ENCODE measurements at places on chromosomes 7 and 10.

GRCh38 chr7:45384499-45384898, 189.7 kb upstream of the ADCY1 start:
- H3K36me3 ChIP-seq: no peaks in the 10 kb centered on the region
- no peak for DNase-seq
- H3K4me1 ChIP-seq: no peaks in the 10 kb centered on the region
- H3K27me3 ChIP-seq: peaks cover 6% of the 10 kb centered on the region

GRCh38 chr10:75612904-75613684, 181.7 kb downstream of the LRMDA start:
- no peak overlapping the region for H3K27ac ChIP-seq
- no peaks in the 10 kb centered on the region for H3K4me1 ChIP-seq

DNA sequence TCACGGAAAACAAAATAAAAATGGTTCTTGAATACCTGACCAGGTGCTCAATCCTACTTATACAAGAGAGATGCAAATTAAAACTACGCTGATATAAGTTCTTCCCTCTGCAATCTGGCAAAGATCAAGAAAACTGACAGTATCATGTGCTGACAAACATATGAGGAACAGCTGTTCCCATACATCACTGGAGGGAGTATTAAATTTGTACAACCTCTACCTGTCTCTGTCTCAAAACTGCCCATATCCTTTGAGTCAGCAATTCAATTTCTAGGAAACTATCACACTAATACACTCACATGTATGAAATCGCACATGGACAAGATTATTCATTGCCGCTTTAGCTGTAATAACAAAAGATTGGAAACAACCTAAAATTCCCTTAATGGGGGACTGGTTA, 11.0 kb upstream of the IL6 start:
- no peak overlapping the region for H3K4me3 ChIP-seq
- H3K36me3 ChIP-seq: no peaks in the 10 kb centered on the region
- no peak overlapping the region for H3K27ac ChIP-seq
- H3K27me3 ChIP-seq: peaks cover 9% of the 10 kb centered on the region

GRCh38 chr7:140398821-140399220, 491 bp upstream of the SLC37A3 start:
- no peaks in the 10 kb centered on the region for H3K27me3 ChIP-seq
- peaks cover 42% of the 10 kb centered on the region for H3K4me1 ChIP-seq
- H3K4me3 ChIP-seq: peak overlapping the region; percentile 88
- peaks cover 11% of the 10 kb centered on the region for H3K36me3 ChIP-seq

GRCh38 chr10:2401459-2401858, 664.1 kb upstream of the ADARB2 start:
- no peaks in the 10 kb centered on the region for H3K4me1 ChIP-seq
- no peak overlapping the region for H3K27ac ChIP-seq
- DNase-seq: no peak
- no peak overlapping the region for H3K4me3 ChIP-seq
